NCI-H748 treated with DMSO at 0.1 percent for 48 hours (cell line): ENCODE measurements at places on chromosomes 5 and 9.

- DNase-seq, result no peak
Measured at GRCh38 chr5:141637123-141637766, 448 bp downstream of the RELL2 start.

- DNase-seq, result no peak
Measured at GRCh38 chr9:125189011-125189360, 617 bp downstream of the PPP6C start.

DNA sequence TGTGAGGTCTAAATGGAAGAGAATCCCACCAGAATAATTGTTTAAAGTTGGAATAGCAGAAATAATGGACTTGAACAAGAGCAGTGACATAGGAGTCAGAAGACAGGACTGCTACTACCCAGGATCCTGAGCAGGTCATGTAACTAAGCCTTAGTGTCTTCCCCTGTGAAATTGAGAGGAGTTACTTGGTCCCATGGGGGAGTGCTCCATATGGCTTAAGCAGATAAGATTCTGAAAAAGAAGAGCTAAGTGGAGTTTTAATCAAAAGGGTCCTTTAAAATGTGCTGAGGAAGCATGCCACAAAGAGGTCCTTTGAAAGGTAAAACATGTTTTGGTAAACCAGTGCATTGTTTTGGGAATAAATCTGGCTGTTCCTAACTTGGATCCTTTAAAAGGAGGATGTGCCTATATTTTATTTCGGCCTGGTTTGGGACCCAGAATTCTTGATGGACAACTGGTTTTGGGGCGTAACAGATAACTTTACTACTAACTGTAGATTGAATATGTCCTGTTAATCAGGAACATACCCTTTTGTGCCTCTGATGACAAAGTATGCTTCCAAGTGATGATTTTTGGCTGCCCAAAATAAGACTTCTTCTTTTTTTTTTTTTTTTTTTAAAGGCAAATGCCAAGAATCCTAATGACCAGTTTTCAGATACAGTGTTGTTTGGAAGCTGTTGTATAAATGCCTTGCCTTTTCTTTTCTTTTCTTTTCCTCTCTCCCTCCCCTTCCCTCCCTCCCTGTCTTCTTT lies 5.7 kb downstream of the RCL1 start:
- no peak for DNase-seq

GRCh38 chr5:32720300-32720699 lies 9.2 kb downstream of the NPR3 start:
- DNase-seq, result no peak

DNA sequence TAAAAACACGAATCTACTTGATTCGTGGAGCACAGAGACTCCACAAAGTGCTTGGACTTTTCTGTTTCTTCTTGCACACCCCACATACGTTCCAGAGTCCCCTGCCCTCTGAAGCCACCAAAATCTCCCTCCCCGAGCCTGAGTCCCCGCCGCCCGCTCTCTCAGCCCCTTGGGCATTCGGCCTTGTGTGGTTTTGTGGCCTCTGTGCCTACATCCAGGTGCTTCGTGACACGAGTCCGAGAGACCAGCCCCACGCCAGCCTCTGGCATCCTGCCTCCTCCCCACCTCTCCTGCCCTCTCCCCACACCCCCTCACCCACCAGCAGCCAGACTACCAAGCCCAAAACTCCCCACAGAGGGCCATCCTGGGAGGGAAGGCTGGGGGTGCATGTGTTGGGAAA lies 87.8 kb upstream of the PPP1R26 start:
- DNase-seq, result no peak

- DNase-seq, result no peak
Measured at GRCh38 chr9:8845376-8845775, 1045.8 kb upstream of the DMAC1 start.

GRCh38 chr9:98329281-98329680 lies 73.8 kb upstream of the TBC1D2 start:
- no peak for DNase-seq

- DNase-seq, result no peak
Measured at GRCh38 chr5:516338-516925, 7.8 kb downstream of the SLC9A3 start.

DNA sequence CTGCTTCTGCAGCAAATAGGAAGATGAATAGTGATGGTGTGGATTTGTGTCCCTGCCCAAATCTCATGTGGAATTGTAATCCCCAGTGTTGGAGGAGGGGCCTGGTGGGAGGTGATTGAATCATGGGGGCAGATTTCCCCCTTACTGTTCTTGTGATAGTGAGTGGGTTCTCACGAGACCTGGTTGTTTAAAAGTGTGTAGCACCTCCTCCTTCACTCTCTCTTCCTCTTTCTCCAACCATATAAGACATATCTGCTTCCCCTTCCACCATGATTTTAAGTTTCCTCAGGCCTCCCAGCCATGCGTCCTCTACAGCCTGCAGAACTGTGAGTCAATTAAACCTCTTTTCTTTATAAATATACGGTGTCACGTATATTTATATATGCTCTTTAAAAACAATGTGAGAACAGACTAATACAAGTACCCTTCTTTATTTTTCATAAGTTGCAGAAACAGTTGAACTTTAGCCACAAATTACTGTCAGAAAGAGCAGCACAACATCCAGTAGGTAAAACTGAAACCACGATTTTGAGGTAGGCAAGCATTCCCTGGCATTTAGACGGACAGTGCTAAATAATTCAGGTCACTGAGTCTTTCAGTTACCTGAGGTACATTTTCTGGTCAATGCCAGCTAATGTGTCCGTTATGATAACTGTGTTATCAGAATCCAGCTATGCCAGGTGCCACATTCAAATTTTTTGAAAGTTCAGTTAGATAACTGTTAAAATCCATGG lies 79.3 kb upstream of the SPEF2 start:
- no peak for DNase-seq

DNA sequence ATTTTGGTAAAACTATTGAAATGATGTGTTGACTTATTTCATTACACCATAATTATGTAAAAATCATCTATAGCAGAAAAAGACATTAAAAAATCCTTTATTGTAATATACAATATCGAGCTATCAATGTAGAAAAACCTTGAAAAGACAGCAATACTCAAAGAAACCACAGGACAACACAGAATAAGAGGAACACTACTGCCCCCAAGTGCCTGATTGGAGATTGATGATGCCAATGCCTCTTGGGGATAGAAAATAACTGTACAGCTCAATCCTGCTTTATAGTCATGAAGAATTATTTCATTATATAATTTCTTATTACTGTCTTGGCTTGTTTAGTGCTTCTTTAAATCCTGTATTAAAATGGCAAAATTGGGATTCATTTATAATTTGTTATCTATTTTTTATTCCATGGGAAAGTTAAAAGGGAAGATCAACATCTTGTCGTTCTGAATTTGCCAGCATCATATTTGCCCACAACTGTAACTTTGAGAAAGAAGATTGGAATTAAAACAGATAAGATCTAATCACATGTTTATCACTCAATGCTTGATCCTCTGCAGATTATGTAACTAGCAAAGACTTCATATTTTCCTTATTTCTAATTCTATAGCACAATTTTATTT lies 337.5 kb downstream of the CDH9 start:
- peak; percentile 98 for DNase-seq
